ENCODE measurements at places on chromosomes 1 and 21.

DNA sequence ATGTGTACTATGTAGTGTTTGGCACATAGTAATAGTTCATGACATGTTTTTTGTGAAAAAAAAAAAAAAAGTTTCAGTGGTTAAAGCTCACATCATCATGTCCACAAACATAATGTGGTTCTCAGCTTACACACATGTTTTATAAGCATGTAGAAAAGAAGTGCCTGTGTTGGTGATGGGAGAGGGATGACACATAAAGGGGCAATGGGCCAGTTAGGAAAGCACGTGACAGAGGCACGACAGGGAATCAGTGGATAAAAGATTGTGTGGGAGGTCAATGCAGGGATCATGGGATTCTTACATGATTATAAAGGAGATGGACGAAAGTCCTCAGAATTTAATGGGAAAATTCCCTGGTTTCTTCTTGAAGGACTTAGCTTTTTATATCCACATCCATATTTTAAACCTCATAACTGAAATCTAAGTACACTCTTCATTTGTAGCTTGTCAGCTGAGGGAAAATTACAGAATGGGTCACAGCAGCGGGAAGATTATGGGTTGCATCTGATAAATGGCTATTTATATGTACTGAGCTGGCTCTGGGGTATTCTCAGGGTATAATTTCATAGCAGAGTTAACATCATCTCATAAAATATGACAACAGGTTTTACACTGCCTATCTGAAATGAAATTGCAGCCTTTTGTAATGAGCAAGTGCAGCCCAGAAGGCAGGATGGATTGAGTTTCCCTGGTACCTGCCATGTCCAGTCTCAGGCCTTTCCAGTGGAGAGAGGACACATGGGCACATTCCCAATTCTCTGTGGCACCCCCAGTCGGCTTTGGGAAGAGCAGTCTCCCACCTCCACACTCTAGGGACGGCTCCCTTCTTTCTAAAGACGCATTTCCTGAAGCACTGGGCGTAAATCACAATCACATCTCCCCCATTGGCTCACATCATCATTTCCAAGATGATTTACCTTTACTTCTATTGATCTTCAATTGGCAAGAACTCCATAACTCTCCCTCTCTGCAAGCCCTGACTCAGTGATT lies 42.3 kb upstream of the NHLH2 start:
- peak; percentile 81 for DNase-seq

- no peak for DNase-seq
These were observed 105.6 kb downstream of the PTPRU start for GRCh38 chr1:29341936-29342335.

- DNase-seq, result no peak
These were observed 41.0 kb upstream of the HAO2 start for GRCh38 chr1:119327450-119328155.

DNA sequence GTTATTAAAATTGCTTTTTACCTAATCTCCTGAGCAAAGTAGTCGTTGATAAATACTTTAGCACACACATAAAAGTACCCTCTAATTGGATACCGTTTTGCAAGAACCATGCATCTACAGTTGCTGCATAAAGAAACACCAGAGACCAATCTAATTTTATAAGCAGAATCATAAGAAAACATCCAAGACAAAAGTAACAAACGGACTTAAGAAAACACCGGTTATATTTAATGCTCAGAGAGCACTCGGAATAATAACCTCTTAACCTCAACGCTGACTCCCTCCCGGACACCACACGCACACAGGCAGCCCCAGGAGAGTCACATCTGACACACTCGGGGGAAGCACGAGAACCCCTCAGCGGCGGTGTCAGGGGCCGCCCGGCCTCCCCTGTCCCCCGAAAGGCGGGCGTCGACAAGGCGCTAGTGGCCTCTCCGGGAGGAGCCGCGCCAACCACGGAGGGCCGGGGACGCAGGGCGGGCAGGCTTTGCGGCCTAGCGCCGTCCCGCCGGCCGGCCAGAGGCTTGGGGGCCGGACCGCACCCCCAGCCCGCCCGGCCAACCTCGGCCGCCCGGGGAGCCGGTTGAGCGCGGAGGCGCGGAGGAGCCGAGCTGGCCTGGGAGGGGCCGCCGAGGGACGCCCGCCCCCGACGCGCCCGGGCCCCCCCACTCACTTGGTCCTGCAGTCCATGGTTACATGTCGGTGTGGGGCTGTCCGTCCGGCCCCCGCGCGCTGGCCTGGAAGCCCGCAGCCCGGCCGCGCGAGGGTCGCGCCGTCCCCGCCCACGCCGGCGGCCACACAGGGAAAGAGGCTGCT lies 606 bp downstream of the DENND1B start:
- no peak for DNase-seq

DNA sequence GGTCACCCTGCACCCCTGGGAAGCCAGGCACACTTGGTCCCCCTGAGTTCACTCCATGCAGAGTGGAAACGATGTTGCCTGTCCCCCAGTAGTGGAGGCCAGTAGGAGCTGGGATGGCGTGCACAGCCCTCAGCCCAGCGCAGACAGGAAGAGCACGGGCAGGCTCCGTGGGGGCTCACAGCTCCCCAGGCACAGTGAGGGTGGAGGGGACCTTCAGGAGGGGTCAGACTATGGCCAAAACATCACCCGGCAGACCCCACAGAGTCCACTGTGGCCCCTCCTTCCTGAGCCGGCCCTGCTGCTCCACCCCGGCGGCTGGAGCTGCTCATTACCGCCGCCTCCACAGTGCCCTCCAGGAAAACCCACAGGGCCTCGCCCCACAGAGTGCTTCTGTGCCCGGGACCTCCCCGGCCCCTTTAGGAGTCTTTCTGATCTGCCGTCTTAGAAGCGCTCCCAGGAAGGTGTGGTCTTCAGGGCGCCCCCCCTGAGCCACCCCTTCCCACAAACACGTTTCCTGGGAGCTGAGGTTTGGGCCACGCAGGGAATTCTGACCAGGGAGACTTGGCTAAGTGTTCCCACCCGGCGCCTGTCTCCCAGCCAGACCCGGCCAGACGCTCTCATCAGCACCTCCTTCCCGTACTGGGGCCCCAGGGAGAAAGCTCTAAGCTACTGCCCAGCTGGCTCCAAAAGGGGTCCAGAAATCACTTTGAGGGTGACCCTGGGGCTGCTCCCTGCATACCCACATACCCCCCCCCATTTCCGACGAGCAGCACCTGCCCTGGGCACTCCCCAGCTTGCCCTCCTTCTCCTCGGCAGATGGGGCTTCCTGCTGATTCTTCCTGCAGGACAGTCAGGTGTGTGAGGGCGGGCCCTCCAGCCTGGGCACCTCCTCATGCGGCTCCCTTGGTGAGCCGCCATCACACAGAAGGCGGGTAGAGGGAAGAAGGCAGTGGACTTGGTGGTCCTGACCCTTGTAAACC lies 38.8 kb downstream of the RIPK4 start:
- DNase-seq, result no peak

- DNase-seq, result no peak
These were observed 82.4 kb upstream of the PROX1 start for GRCh38 chr1:213905344-213905743.

- DNase-seq, result peak; percentile 88
These were observed 91.4 kb downstream of the LYPLAL1 start for GRCh38 chr1:219265026-219265515.

DNA sequence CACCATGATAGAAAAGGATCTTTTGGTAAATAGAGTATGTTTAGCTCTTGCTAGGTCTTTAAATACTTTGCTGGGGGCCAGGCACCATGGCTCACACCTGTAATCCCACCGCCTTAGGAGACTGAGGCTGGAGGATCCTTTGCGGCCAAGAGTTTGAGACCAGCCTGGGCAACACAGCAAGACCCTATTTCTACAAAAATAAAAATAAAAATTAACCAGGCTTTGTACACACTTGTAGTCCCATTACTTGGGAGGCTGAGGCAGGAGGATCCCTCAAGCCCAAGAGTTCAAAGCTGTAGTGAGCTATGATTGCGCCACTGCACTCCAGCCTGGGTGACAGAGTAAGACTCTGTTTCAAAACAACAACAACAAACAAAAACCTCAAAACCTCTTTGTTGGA lies 1.1 kb upstream of the KCNE2 start:
- DNase-seq, result no peak

DNA sequence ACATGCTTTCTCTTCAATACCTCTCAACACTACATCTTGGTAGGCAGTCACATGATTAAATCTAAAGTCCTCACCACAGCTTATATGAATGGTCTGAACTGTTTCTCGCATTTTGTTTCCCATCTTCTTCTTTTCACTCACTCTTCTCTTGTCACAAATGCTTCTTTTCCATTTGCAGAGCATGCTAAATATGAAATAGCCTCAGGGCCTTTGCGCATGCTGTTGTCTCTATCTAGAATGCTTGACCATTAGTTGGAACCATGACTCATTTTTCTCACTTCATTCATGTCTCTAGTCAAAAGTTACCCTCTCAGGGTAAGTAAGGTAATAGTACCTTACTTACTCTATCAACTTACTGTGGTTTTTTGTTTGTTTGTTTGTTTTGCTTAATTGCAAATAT lies 239.7 kb downstream of the PTPRC start:
- DNase-seq, result no peak

GRCh38 chr1:185776522-185776921 lies 42.3 kb downstream of the HMCN1 start:
- no peak for DNase-seq

DNA sequence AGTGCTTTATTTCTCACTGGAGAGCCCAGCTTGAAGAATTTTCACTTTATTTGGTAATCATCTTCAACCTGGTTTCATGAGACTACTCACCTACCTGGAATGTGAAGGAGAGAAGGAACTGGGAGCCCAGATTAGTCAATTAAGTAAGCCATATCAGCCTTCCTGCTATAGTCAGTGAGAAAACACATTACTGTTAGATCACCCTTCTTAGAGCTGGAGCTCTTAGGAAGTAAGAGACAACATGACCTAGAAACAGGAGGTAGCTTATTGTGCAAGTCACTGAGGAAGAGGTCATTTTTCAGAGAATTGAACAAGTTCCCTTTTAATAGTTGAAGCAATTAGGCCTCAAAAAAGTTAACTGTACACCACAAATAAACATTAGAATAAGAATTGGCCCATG lies 49.2 kb upstream of the TEKT2 start:
- no peak for DNase-seq

GRCh38 chr1:182668521-182669054 lies 15.8 kb downstream of the RGS8 start:
- DNase-seq, result no peak

- no peak for DNase-seq
These were observed 1184.1 kb downstream of the AMY1C start for GRCh38 chr1:104933846-104934245.

DNA sequence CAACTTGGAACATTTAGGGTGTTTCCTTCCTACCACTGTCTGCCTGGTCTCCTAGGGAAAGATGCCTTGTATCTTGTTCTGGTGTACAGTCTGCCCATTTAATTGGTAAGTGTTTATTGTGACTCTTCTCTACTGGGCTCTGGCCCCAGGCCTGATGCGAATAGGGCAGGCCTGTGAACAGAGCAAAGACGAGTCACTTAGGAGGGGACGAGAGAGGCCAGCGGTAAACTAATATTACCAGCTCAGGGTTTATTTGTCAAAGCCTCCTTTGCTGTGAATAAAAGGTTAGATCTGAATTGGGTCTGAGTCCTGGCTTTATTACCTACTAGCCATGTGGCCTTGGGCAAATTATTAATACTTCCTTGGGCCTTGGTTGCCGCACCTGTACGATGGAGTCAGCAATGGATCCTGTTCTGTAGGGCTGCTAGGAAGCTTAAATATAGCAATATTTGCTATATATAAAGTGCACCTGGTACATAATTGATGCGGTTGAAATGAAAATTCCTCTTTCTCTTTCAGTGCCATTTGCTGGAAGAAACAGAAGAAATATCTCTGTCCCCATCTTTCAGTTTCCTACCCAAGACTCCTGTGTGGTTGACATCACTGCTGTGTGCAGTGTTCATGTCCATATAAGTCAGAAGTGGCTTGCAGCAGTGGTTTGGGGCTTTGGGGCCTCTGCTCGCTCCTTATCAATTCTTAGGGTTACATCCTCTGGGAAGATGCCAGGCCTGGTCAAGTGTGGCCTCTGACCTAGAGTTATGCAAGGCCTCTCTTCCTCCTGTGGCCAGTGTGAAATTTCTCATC lies 32.4 kb downstream of the MAPKAPK2 start:
- DNase-seq, result no peak

DNA sequence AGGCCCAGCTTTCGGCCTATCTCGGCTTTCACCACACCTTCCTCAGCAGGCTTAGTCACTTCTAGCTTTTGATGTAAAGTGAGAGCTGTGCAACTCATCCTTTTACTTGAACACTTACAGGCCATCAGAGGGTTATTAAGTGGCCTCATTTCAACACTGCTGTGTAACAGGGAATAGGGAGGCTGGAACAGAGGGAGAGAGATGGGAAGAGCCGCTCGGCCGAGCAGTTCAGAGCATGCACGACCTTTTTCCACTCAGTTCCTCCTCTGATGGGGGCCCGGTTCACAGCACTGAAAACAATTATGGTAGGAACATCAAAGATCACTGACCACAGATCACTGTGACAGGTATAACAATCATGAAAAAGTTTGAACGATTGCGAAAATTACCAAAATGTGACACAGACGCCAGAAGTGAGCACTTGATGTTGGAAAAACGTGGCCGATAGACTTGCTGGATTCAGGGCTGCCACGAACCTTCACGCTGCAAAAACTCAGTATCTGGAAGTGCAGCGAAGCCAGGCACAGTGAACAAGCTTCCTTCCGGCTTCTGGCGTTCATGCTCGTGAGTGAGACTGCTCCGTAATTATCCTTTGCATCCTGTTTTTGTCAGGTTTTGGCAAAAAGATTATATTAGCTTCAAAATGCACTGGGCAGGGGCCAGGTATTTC lies 28.6 kb downstream of the AGPAT3 start:
- no peak for DNase-seq

DNA sequence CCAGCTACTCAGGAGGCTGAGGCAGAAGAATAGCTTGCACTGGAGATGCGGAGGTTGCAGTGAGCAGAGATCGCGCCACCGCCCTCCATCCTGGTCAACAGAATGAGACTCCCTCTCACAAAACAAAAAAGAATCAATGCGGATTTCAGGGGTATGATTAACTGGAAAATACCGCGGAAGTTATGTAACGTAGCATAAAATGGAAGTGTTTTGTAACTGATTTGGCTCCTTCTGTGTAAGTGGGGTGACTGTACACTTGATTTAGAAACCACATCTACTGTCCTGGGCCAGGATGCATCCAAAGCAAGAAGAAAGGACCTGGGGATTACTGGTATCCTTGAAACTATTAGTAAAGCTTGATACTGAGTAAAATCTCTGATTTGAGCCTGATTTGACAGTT lies 3.1 kb upstream of the VAMP4 start:
- DNase-seq, result no peak

- no peak for DNase-seq
These were observed 2.9 kb downstream of the CENPS start for GRCh38 chr1:10432910-10433700.

- no peak for DNase-seq
These were observed 1.2 kb downstream of the RGL1 start for GRCh38 chr1:183806125-183806524.

DNA sequence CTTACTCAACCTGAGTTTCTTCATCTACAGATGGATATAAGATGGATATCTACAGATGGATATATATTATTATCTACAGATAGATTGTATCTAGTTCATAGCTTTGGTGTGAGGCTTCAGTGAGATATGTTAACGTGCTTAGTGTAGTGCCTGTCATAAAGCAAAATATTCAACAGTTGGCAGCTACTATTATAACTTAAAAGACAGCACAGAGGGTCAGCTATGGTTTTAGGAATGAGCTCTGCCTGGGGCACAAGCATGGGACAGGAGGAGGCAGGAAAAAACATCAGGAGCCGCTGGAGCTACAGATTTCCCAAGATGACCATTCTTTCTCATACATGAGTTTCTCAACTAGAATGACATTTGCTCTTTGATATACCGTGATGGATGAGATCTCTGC lies 1.3 kb upstream of the CYB5R1 start:
- DNase-seq, result no peak

- DNase-seq, result peak; percentile 71
These were observed 1.6 kb downstream of the SPEN start for GRCh38 chr1:15848929-15849774.

All from NCI-H2081 treated with DMSO at 0.1 percent for 48 hours (cell line).